ENCODE measurements at places on chromosomes 7 and 10. TPM values are rescaled to one million over a fixed set of nuclear protein-coding genes. Genes with fewer than 3 reads are reported as not detected.

The GPR15LG gene
- total RNA-seq: 1.3 TPM

The LMOD2 gene
- total RNA-seq: not detected

The TMEM236 gene
- 0.59 TPM for total RNA-seq

The GPR146 gene
- 56.8 TPM for total RNA-seq

The OR2A42 gene
- under 0.01 TPM for total RNA-seq

The NSUN5 gene
- 23.3 TPM for total RNA-seq

The TCERG1L gene
- total RNA-seq: under 0.01 TPM

The TMEM120A gene
- 27.2 TPM for total RNA-seq

The MEST gene
- total RNA-seq: 54.9 TPM

The TMEM176B gene
- 75.5 TPM for total RNA-seq

The KCNIP2 gene
- total RNA-seq: 90.4 TPM

The GIMAP2 gene
- total RNA-seq: 9.2 TPM

The SORCS1 gene
- total RNA-seq: 0.73 TPM

The MYL10 gene
- not detected for total RNA-seq

The TRIL gene
- 8.3 TPM for total RNA-seq

The ZPBP gene
- not detected for total RNA-seq

The ACHE gene
- total RNA-seq: 0.64 TPM

The NAMPT gene
- 195 TPM for total RNA-seq

The CYP2C9 gene
- not detected for total RNA-seq

The PLXDC2 gene
- total RNA-seq: 63.9 TPM

The CHAT gene
- total RNA-seq: not detected

The PBLD gene
- total RNA-seq: 16.2 TPM

The CUZD1 gene
- 0.48 TPM for total RNA-seq

Data from breast epithelium (tissue), 4 donors.